Amniotic stem cell (primary cell): ENCODE measurements at places on chromosomes 2 and 18.

- no peak for DNase-seq
Observed at GRCh38 chr2:233179848-233180366, 71.6 kb upstream of the ATG16L1 start.

DNA sequence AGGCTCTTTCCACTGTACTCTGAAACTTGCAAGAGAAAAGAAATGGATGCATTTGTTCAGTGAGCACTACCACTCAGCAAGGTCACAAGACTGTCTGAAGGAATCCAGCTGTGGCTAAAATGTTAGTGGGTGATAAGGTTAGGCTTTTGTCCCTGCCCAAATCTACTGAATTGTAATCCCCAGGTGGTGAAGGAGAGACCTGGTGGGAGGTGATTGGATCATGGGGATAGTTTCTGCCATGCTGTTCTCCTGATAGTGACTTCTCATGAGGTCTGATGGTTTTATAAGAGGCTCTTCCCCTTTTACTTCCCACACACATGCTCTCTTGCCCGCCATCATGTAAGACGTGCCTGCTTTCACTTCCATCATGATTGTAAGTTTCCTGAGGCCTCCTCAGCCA, 68.2 kb downstream of the ZNF385B start:
- no peak for DNase-seq

GRCh38 chr18:55484773-55485172, 103.2 kb downstream of the TCF4 start:
- no peak for DNase-seq

DNA sequence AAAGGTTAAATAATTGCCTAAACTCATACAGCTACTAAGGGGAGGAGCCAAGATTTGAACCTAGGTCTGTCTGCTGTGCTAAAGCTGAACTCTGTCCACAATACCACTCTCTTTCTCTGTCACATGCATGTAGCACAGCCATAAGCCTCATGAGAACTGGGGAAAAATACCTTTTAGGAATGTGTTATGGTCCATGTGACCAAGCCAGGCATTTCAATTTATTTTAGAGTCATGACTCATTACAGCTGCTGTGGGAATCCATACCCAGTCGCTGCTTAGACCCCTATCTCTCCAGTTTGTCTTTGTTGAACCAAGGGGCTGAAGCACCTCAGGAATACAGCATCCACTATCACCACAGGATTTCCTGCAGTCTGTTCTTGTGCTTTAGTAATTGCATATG, 200.0 kb upstream of the SIX3 start:
- no peak for DNase-seq

GRCh38 chr18:48296581-48296980, 112.6 kb downstream of the ZBTB7C start:
- DNase-seq, result no peak

GRCh38 chr2:150531591-150531990, 44.1 kb upstream of the RND3 start:
- DNase-seq, result no peak

- no peak for DNase-seq
Observed at GRCh38 chr2:37330681-37331080, 6.0 kb upstream of the PRKD3 start.

- no peak for DNase-seq
Observed at GRCh38 chr2:99880964-99881294, 261.5 kb downstream of the AFF3 start.

- DNase-seq, result no peak
Observed at GRCh38 chr2:54546923-54547720, 91.0 kb downstream of the SPTBN1 start.

GRCh38 chr2:50719837-50720696, 311.9 kb downstream of the NRXN1 start:
- DNase-seq, result no peak

GRCh38 chr2:43568228-43568627, 27.6 kb downstream of the THADA start:
- DNase-seq, result no peak

- no peak for DNase-seq
Observed at GRCh38 chr2:166388481-166389070, 12.8 kb upstream of the SCN9A start.

DNA sequence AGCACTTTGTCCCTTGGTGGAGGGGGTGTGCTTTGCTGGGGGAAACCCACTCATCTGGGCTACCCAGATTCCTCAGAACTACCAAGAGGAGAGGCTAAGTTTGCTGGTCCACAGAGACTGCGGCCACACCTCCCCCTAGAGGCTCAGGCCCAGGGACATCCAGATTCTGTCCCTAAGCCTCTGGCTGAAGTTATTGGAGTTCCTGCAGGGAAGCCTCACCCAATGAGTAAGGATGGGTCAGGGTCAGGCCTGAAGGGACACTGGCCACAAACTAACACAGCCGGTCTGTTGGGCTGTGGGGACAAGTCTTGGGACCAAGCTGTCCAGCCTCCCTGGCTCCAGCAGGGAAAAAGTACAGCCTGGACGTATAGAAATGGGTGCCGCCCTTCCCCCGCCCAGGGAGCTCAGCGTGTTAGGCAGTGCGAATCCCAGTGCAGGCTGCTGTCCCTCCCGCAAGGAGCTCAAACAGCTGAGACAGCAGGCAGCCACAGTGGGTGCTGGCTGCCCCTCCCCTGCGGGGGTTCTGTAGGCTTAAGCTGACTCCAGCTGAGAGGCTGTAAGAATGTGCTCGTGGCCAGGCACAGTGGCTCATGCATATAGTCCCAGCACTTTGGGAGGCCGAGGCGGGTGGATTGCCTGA, 86.9 kb upstream of the ARL5A start:
- DNase-seq, result no peak

DNA sequence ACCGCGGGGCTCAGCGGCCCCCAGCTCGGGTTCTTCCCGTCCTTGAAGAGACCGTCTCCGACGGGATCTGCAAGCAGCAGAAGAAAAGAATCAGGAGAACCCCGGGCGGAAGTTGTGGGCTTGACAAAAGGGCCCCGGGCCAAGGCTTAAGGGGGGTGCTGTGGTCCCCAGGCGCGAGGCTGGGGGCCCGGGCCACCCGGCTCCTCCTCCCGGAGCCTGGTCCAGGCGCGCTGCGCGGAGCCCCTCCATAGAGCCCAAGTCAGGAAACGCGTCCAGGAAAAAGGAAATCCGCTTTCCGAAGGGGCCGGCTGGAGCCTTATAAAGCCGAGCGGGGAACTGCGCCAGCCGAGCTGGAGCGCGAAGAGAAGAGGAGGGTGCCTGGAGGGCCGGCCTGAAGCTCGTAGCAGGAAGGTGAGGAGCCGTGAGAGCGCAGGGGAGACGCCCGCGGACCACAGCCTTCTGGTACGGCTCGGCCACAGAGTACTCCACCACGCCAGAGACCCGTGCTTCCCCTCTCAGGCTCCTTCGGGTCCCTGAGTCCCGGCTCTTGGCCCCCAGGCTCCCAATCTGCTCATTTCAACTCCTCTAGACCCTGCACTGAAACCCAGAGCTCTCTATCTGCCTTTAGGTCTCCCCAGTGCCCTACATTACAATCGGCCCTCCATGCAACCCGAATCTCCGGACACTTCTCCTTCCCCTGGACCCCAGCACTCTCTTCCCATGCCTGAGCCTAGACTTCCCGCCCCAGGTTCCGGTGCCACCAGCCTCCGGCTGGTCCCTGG, 554 bp downstream of the FEV start:
- DNase-seq, result no peak

DNA sequence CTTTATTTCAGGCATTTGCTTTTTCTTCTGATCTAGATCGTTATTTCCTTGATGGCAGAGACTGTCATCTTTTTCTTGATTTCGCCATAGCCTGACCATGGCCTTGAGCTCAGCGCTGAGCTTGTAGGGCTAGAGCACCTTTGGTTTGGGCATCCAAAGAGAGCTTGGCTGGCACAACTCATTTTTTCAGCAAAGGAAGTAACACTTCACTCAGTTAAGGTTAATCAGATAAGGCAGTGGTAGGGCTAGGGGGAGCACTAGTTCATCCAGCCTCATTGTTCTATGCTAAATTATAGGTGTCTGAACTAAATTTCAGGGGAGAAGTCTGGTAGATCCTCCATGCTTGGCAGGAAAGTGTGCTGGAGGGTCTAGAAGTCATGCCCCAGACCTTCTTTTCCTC, 125.0 kb downstream of the SETBP1 start:
- DNase-seq, result no peak

DNA sequence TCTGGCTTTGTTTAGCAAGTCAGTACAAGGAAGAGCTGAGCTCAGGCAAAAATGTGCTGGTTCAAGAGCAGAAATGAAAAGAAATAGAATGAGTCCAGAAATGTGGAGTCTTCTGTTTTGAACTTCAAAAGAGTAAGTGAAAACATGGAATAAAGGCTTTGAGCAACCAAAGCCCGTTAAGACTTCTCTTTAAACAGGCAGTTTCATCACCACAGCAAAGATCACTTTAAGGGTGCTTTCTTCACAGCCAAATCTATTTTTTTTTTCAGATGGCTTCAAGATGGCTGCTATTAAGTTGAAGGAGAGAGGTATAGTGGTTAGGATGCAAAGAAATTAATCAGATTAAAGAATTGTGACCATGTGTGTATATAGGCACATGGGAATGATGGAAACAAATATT, 2.0 kb upstream of the CHRNA1 start:
- no peak for DNase-seq

- DNase-seq, result no peak
Observed at GRCh38 chr2:55268288-55268906, 634 bp downstream of the MTIF2 start.

- DNase-seq, result no peak
Observed at GRCh38 chr2:69223759-69224511, 163.1 kb downstream of the GFPT1 start.

DNA sequence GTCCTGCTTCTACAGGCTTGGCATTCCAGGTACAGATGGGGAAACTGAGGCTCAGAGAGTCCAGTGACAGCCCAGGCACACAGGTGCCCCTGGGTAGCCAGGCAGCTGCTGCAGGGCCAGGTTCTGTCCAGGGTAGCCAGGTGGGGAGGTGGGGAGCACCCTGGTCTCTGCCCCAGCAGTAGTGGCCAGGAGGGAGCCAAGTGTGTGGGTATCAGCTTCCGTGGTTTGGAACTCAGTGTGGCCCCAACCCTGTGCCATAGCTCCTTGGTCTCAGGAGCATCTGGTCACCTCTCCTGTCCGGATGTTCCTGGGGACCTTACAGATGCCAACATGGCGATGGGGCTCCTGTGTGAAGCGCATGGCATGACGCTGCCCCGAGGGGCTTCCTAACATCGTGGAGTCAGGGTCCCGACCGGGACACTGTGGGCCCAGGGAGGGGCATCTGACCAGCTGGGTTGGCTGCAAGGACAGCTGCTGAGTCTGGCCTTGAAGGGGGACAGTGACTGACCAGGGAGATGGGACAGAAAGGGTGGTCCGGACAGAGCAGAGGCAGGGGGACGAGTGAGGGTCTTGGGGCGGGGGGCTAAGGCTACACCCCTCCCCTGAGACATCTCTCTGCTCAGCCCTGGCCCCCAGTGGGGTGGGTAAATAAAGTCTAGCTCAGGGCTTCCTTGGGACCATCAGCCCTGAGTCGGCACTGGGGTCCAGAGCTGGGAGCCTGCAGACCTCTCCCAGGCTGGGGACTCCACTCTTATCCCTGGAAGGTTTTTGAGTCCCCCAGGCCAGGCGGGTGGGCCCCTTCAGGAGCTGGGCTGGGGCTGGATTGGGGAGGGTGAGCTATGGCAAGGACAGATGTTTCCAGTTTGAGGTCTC, 76.0 kb upstream of the SMAD7 start:
- no peak for DNase-seq

DNA sequence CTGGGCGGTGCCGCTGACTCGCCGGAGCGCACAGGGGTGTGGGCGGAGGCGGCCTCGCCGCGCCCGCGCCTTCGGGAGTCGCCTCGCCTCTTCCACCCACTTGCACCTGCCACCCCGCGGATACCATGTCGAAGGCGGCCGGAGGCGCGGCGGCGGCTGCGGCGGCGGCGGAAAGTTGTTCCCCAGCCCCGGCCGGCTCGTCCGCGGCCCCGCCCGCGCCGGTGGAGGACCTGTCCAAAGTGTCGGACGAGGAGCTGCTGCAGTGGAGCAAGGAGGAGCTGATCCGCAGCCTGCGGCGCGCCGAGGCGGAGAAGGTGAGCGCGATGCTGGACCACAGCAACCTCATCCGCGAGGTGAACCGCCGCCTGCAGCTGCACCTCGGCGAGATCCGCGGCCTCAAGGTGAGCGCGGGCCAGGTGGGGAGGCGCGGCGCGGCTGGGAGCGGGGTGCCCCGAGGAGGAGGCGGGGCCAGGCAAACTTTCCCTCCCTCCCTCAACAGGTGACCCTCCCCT, 766 bp downstream of the CCDC85A start:
- DNase-seq, result no peak

GRCh38 chr2:7557376-7557775, 640.2 kb downstream of the RNF144A start:
- no peak for DNase-seq

GRCh38 chr2:67054728-67055127, 342.4 kb upstream of the ETAA1 start:
- no peak for DNase-seq

- no peak for DNase-seq
Observed at GRCh38 chr18:57150081-57150480, 3.2 kb downstream of the BOD1L2 start.

- no peak for DNase-seq
Observed at GRCh38 chr2:177192788-177193187, 19.8 kb upstream of the HNRNPA3 start.

DNA sequence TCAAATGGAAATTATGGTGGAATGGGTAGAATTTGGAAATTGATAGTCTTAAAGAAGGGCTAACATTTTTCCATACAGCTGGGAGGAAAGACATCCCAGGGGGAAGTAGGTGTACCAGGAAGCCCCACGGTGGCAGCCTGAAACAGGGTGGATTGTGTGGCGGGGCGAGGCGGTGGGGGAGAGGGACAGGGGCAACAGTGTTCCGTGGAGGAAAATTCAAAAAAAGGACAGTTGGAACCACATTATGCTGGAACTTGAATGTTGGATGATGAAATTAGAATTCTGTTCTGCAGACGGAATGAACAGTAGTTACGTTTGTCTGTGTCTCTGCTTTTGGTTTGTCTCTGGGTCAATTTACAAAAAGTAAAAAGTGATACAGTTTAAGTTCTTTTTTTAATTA, 10.6 kb upstream of the CIB4 start:
- DNase-seq, result no peak

DNA sequence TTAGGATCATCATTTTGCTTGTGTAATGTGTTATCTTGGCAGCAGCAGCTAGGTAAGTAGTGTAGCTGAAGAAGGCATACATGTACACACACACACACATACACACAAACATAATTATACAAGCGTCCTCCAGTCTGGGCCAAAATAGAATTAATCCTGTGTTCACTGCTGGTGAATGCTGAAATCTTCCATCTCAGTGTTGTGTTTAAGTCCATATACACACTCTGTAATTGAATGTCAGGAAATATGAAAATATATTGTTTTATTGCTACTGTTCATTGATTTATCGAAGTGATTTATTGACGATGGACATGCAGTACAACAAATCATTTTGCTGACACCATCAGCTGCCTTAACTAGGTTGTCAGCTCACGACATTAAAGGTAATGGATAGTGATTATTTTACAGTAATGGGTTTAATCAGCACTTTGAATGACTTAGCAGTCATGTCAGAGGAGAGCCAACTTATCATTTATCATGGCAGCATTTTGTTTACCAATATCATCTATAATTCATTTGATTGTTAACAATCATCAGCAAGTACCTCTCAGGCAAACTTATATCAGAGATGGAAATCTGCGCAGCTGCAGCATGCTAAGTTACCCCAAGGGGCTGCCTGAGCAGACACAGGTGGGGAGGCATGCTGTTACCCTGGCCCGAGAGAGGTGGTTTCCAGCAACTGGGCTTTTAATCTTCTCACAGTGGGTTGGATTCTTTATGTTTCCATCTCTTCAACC, 83.7 kb upstream of the FSHR start:
- no peak for DNase-seq
